ENCODE measurements at places on chromosomes 7 and 10.

- DNase-seq, result no peak
Observed at GRCh38 chr7:158891922-158892321, 35.6 kb downstream of the DYNC2I1 start.

DNA sequence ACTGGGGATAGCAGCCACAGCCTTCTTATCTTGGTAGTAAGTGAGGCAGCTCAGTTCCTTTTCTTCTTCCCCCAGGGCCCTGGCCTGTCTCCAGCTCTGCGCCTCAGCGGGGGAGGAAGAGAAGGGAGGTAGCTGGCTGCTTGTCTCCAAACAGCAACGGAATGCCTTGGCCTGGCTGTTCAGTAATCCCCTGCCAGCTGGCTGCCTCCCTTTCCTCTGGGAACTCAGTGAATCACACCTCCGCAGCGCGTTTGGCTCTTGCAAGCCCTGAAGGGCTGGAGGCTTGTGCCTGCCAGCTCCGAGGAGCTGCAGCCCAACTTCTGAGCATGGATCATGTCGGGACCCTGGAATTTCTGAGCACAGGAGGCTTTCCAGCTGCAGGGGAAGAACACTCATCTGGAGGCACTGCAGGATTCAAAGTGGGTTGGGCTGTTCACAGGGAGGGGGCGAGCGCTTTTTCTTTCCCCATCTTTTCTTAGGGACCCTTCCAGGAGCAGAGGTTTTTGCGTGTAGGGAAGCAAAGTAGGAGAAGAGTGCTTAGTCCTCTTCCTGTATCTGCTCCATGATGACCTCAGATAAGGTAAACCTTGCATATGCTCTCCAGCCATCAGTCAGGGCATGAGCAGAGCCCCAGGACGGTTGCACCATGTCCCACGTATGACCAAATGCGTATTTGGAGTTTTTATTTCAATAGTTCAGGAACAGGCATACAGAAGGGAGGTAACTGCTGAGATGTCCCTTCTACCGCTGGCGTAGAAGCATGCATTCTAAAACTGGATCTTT lies 253.2 kb upstream of the INHBA start:
- DNase-seq, result no peak

GRCh38 chr10:56181607-56182006 lies 179.5 kb downstream of the ZWINT start:
- DNase-seq, result no peak

GRCh38 chr7:128963327-128963757 lies 25.6 kb downstream of the IRF5 start:
- DNase-seq, result no peak

DNA sequence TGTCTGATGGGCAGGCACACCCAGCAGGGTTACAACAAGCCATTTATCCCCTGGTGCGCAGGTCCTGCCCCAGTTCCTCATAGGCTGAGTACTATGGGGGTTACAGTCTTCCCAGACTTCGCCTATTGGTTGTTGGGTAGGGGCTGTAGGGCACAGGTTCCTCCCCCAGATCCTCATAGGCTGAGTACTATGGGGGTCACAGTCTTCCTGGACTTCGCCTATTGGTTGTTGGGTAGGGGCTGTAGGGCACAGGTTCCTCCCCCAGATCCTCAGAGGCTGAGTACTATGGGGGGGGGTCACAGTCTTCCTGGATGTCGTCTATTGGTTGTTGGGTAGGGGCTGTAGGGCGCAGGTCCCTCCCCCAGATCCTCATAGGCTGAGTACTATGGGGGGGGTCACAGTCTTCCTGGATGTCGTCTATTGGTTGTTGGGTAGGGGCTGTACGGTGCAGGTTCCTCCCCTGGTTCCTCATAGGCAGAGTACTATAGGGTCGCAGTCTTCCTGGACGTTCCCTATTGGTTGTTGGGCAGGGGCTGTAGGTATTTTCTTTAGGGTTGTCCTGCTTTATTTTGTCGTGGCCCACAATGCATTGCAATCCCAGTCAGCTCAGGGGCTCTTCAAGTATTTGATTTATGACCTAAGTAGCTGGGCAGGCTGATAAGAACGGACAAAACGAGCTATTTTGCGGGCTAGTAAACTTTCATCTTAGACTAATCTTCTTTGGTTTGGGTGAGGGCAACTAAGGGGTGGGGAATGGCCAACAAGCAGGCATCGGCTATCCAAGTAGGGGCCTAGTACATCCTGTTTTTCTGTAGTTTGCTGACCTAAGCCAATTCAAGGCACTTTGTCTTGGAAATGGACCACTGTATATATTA lies 3.4 kb downstream of the LRRC27 start:
- DNase-seq, result peak; percentile 81

- DNase-seq, result no peak
Observed at GRCh38 chr7:18715988-18716387, 220.4 kb downstream of the HDAC9 start.

GRCh38 chr10:14826076-14826829 lies 11.6 kb downstream of the CDNF start:
- DNase-seq, result no peak

GRCh38 chr7:90938371-90938770 lies 325.9 kb upstream of the FZD1 start:
- DNase-seq, result no peak

GRCh38 chr10:69738071-69738470 lies 63.6 kb upstream of the COL13A1 start:
- DNase-seq, result no peak

GRCh38 chr10:1561731-1562337 lies 175.5 kb downstream of the ADARB2 start:
- no peak for DNase-seq

DNA sequence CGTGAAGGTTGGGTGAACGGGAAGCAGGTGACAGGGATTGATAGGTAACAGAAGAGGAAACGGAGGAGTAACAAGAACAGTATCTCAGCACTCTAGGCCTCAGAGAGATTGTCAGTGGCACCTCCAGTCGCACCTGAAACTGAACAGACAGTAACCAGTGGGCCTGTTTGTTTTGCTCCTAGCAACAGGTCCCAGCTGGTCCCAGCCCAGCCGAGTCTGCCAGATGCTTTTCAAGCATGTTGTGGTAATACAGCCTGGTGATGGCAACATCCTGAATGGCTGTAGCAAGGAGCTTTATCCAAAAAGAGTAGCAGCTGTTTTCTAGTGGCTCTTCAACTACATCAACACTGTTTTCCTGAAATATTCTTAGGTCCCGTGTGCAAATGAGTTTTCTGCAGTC lies 4.7 kb downstream of the CACNB2 start:
- no peak for DNase-seq

DNA sequence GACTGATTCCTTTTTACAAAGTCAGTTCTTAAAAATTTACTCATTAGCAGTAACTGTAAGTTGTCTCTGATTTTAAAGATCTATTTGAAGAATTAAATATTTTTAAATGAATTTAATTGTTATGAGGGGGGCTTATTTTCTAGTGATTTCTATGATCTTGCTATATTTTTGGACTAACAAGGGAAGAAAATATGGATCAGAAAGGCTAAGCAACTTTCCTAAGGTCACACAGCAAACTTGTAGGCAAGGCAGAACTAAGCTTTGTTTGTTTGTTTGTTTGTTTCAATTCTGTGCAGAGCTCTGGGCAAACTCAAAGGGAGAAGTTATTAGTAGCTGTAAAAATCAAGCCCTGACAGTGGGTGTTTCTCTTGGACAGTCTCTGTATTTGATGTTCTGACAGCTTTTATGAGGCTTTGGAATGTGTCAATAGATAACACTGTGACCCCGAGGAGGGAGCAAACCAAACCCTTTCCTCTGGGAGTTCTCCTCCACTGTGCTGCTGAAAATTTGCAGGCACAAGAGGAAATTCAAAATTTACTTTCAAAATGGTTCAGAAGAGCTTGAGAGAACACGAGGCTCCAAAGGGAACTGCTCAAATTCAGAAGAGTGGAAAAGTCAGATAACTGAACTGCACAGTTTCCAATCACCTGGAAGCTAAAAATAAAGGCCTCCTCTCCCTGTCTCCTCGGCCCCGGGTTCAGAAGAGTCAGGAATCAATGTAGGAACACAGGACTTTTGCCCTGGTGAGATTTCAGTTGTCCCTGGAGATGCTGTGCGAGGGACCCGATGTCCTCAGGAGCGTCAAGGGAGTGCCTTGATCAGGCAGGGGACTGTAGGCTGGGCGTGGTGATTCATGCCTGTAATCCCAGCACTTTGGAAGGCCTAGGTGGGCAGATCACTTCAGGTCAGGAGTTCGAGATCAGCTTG lies 325.7 kb downstream of the GATA3 start:
- no peak for DNase-seq

DNA sequence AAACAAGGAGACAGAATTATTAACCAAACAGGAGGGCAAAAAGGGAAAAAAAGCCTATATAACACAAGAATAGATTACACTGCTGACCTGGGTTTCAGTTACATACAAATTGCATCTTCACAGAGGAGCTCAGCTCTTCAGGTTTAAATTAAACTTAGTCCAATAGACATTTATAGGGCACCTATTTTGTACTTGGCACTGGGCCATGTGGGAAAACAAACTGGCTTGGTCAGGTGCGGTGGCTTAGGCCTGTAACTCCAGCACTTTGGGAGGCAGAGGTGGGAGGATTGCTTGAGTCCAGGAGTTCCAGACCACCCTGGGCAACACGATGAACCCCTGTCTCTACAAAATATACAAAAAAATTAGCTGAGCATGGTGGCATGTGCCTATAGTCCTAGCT lies 62.3 kb upstream of the CCDC6 start:
- DNase-seq, result no peak

DNA sequence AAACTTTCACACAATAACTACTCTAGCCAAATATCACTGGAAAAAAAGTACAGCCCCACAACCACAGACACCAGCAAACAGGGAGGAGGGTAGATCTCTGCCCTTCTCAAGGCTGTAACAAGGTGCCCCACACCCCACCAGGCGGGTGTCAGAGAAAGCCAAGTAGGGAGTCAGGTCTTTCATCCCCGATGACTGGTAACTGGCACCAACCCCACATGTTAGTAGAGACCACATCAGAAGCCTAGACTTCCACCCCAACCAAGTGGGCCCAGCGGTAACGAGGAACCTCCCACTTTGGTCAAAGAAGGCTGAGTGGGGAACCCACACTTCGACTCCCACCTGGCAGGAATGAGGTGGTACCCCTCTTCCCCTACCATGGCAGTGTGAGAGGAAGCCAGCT lies 16.4 kb upstream of the RUFY2 start:
- peak; percentile 11 for DNase-seq

DNA sequence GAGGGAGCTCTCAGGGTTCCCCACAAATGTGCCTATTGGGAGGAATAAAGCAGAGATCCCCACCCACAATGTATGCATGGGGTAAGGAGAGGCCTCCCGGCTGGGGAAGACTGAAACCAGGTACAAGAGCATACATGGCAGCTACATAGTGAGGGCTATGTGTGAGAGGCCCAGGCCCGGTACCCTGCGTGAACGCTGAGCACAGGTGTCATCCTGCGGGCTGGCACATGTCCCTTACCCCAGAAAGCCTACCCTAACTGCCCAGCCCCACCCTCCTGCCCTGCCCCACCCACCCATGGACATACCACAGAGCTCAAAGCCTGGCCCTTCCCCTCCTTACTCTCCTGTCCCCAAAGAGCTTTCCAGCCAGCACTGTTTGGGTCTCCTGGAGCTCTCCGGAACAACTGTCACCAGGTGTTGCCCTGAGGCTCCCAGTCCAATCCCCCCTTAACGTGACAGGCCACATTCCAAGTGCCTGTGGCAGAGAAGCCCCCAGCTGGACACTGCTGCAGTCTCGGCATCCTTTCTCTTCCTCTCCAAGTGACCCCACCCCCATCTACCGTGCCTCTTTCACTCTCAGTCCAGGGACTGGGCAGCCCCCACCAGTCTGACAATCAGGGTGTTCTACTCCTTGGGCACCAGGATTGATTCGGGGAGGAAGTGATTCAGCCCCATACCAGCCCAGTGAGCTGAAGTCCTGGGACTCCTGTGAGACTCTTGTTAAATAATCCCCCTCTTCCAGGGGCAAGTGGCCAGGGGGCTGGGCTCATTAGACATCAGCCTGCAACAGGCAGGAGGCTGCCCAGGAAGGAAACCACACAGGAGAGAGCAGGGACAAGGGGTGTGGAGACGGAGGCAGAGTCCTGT lies 19.6 kb downstream of the GRID1 start:
- no peak for DNase-seq

DNA sequence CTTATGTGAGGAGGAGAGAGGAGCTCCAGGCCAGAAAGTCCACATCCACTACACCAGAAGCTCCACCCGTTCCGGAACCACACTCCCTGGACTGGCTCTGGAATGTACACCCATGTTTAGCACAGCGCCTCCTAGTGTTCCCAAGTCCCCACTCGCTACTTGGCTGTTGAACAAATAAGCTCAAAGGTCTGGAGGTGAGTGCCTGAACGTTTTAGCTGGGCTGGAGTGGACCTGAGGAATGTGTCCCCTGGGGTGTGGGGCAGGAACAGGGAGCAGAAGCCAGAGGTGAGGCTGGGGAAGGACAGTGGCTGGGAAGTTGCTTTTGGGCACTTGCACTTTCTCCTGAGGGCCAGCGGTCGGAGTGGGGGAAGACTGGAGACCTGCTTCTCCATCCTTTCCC lies 164.1 kb upstream of the CDCA7L start:
- DNase-seq, result no peak

GRCh38 chr7:55085511-55086412 lies 66.9 kb downstream of the EGFR start:
- no peak for DNase-seq

- DNase-seq, result peak; percentile 67
Observed at GRCh38 chr10:17206210-17206709, 4.8 kb upstream of the TRDMT1 start.

DNA sequence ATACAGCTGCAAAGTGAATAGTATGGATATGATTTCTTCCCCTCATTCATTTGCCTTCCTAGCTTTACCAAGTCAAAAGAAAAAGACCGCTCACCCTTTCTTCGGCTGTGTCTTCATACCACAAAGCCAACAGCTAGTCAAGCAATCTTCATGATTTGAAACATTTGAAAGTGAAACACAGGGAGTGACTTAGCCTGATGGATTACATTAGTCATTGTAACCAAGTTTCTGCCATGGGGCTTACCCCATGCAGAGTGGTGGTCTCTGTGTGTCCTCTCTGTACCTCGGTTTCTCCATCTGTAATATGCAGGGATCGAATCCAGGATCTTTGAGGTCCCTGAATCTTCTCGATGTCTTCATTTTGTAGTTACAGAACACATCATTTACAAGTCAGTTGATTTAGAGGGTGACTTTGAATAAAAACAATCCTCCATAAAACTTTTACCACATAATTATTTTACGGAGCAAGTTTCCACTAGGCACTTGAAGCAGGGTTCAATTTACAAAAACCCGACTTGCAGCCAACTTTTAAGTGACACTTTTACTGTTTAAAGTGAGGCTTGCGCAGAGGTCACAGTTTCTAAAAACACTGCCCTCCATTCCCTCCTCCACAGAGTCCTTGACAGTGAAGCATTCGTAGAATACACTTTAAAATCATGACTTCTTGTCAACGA lies 2.2 kb upstream of the LGI1 start:
- no peak for DNase-seq

DNA sequence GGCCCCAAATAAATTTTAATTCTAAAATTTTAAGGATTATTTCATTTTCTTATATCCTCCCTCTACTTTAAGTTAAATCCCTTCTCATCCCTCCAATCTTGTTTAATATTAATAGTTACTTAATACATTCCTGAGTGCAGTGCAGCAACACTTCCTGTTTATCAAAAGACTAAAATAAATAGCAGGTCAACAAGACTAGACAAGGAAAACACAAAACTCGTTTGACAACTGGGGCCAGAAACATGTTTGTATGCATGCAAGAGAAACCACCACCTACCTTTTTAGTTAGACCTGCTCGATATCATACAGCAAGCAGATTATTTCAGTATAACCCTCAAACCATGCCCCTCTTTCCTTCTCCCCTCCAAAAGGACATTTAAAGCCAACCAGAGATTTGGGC lies 95.8 kb downstream of the PARD3 start:
- DNase-seq, result no peak

- no peak for DNase-seq
Observed at GRCh38 chr10:102004376-102004775, 51.6 kb downstream of the ARMH3 start.

Data from CD4-positive, alpha-beta T cell treated with Interferon gamma for 1 hour (primary cell).